SJSA1 (cell line): ENCODE measurements at places on chromosomes 6 and 20. TPM values are rescaled to one million over a fixed set of nuclear protein-coding genes. Genes with fewer than 3 reads are reported as not detected.

ALDH5A1 gene
- total RNA-seq, result 0.66 and 0.78 TPM in 2 replicates

GRCh38 chr6:90787446-90787845 is 200.6 kb upstream of the MAP3K7 start:
- H3K27me3 ChIP-seq, result no peaks in the 10 kb centered on the region; the same call in 1 of the 2 replicates
- no peak overlapping the region for H3K4me3 ChIP-seq
- 0 out of 2 replicates have a peak, but pooled peaks cover 3% of the 10 kb centered on the region for H3K4me1 ChIP-seq
- no peak overlapping the region for H3K27ac ChIP-seq
- H3K36me3 ChIP-seq, result no peaks in the 10 kb centered on the region
- no peak for DNase-seq

GRCh38 chr6:80186082-80186481 is 79.6 kb downstream of the BCKDHB start:
- H3K4me3 ChIP-seq, result no peak overlapping the region
- no peaks in the 10 kb centered on the region for H3K27me3 ChIP-seq
- no peak for DNase-seq
- no peak overlapping the region for H3K27ac ChIP-seq
- peaks cover 15% of the 10 kb centered on the region for H3K4me1 ChIP-seq

- no peaks in the 10 kb centered on the region for H3K36me3 ChIP-seq
- DNase-seq, result no peak
- H3K27ac ChIP-seq, result no peak overlapping the region
- no peaks in the 10 kb centered on the region for H3K27me3 ChIP-seq
Measured at GRCh38 chr6:52904562-52905279, 4.8 kb downstream of the GSTA3 start.

DNA sequence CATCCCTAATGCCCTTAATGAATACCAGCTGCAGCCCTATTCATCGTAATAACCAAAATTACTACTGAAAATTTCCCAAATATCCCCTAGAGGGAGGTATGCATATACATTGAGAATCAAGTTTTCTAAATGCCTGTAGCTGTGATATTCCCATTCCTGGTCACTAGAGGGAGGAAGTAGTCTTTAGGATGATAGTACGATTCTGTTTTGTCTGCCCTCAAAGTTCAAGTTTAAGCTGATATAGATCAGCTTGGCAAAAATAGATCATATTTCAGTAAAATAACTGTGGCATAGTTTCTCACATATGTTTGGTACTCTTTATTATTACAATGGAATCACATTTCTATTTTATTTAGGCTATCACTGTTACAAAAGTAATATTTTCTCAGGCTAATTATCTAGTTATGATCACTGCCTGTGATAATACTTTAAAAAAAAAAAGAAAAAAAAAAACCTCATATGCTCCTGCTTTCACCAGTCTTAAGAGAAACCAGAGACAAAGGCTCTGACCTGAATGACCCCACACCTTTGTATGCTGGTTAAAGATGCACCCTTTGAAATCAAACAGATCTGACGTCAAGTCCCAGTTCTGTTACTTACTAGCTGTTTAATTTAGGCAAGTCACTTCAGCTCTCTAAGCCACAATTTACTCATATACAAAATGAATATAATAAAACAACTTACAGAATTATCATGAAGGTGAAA is 11.0 kb downstream of the TSPYL1 start:
- H3K27me3 ChIP-seq, result no peaks in the 10 kb centered on the region
- no peaks in the 10 kb centered on the region for H3K4me1 ChIP-seq
- no peak overlapping the region for H3K27ac ChIP-seq
- no peak for DNase-seq
